ENCODE measurements at places on chromosomes 4 and X.

DNA sequence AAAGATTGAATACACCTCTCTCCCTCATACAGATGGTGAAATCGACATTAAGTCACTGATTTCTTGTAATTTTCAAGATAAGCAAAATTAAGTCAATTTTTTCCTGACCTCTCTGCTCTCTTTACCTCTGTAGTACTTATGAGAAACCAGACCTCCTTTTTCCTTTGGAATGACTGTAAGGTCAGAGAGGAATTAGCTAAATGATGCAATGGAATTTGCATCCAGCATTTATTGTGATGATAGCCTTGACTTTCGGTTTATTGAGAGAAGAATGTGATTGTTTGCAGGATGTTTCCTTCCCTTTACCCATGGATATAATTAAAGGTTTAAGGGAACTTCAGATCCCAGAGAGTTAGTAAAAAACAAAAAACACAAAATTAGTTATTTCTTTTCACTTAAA, 22.4 kb downstream of the STK26 start:
- no peak for DNase-seq

DNA sequence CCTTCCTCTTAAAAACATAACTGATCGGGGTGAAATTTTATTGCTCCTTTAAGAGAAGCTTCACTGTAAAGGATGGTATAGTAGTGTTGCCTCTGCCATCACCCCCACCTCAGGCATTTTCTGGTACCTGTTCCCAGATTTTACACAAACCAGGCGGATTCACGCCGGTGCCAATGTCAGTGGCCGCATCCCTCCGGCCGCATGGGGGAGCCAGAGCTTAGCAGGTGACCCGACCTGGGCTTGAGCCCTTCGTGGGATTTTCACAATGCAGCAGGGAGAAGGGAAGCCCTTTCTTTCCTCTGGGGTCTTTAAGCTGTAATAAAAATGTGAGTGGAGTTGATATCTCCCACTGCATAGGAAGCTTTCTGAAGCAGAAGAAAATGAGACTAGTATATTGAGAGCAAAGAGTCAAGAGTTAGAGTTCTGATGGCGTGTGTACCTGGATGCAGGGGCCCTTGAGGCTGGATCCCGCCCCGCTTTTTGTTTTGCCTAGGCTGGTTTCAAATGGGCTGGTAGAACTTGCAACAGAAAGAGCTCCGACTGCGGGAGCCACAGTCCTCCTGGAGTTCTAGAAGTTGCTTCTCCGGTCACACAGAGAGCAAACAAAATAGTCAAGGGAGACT, 59.4 kb downstream of the POLR2B start:
- DNase-seq: no peak

- DNase-seq: no peak
These were observed 38.2 kb downstream of the METTL14 start for GRCh38 chr4:118723369-118723768.

DNA sequence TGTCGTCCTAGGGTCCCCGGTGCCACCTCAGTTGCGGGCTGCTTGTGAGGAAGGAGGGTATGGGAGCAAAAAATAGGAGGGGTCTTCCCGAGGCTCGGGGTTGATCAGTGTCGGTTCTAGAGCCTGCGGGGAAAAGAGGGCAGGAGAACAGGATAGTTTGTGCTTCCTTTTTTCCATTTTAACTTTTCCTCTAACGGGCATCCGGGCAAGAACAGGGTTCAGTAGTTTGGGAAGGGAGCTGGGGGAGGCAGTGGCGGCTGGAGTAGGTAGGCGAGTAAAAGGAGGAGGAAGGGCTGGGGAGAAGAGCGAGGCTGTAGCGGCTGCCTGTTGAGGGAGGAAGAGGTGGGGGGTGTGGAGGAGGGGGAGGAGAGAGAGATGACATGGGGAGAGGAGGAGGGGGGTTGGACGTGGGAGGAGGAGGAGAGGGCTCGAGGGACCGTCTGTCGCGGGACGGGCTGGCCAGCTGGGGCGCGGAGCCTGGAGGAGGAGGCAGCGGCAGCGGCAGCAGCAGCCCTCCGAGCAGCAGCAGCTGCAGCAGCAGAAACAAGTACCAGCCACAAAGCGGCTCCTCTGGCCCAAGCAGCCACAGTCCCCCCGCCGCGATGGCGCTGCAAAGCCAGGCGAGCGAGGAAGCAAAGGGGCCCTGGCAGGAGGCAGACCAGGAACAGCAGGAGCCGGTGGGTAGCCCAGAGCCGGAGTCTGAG, at the start of gene SLC16A2:
SLC16A2 (plus strand) TSS at position 458 of the 704 bp plus-strand sequence; CDS start at position 603, 145 bp downstream.
- DNase-seq: peak; percentile 52

- DNase-seq: no peak
These were observed 62.4 kb upstream of the MSANTD1 start for GRCh38 chr4:3186609-3187008.

- no peak for DNase-seq
These were observed 32.8 kb downstream of the CENPC start for GRCh38 chr4:67512501-67512900.

GRCh38 chr4:142818031-142818430, 28.1 kb downstream of the INPP4B start:
- DNase-seq: peak; percentile 16

- DNase-seq: peak; percentile 2
These were observed 58.1 kb upstream of the ADRA2C start for GRCh38 chr4:3708103-3708510.

DNA sequence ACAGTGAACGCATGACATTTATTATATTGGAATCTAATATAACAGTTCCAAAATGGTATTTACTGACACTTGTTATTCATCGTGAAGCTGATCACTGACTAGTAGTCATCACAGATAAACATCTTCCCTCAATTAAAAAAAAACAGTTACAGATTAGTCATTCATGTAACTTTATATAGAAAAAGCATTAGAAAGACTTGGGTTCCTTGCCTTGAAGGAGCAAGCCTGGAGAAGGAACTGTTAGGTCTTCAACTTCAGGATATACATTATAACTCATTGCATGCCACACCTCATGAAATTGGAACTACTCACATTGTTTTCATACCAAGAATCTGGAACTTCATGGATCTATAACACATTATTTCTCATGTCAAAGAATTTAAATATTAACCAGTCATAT, 317.7 kb downstream of the CCSER1 start:
- no peak for DNase-seq

DNA sequence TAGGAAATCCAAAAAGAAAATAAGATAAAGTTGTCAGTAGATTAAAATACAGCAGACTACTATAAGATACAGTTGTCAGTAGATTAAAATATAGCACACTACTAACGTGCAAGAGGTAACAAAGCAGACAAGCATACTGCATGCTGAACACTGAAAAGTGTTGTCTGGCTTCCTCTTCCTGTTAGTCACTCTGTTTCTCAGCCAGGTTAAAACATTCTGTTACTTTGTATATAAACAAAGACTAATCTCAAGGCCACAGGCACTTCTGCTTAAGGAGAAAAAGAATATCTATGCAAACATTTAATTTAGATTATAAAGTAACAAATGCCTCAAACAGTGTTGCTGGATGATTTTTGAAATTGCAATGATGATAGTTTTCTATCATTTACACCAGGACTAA, 41.0 kb upstream of the SCD5 start:
- no peak for DNase-seq

DNA sequence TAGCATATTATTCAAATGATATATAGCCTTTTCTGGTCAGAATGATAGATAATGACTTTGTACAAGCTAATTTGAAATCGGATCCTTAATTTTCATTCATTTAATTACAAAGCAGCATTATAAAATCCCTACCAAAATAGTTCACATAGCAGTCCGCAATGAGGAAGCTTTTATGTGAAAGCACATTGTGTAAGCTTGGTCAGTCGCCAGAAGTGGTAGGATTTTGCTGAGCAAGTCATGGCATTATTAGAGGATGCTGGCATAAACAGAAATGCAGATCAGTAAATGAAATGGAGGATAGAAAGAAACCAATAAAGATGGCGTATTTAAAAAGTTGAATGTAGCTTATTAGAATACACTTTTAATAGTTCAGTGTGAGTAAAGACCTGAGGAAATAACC, 93.2 kb upstream of the DIAPH2 start:
- DNase-seq: no peak

- DNase-seq: no peak
These were observed 359.8 kb downstream of the DMD start for GRCh38 chrX:32851556-32851955.

DNA sequence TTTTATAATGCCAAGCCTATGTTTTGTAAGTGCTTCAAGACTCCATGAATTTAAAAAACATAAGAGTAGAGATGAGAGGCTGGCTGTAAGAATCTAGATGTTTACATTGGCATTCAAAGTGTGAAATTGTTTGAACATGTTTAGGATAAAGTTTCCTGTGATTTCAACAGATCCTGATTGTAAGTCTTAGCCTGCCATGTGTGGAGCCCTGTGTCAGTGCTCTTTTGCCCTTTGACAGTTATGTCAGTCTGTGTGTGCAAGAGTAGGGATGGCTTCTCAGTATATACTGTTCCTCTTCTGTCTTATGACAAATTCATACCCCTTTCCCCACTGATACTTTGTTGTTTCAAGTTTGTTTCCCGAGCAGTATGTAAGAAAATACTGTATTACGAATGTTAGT, 68.2 kb downstream of the USP9X start:
- DNase-seq: no peak

GRCh38 chrX:148938348-148938747, 437.9 kb downstream of the AFF2 start:
- no peak for DNase-seq

DNA sequence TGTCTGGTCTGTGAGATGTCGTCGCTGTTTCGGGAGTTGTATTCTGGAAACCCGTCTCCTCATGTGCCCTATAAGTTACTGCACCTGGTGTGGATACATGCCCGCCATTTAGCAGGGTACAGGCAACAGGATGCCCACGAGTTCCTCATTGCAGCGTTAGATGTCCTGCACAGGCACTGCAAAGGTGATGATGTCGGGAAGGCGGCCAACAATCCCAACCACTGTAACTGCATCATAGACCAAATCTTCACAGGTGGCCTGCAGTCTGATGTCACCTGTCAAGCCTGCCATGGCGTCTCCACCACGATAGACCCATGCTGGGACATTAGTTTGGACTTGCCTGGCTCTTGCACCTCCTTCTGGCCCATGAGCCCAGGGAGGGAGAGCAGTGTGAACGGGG, 1.4 kb downstream of the USP27X start:
- no peak for DNase-seq

DNA sequence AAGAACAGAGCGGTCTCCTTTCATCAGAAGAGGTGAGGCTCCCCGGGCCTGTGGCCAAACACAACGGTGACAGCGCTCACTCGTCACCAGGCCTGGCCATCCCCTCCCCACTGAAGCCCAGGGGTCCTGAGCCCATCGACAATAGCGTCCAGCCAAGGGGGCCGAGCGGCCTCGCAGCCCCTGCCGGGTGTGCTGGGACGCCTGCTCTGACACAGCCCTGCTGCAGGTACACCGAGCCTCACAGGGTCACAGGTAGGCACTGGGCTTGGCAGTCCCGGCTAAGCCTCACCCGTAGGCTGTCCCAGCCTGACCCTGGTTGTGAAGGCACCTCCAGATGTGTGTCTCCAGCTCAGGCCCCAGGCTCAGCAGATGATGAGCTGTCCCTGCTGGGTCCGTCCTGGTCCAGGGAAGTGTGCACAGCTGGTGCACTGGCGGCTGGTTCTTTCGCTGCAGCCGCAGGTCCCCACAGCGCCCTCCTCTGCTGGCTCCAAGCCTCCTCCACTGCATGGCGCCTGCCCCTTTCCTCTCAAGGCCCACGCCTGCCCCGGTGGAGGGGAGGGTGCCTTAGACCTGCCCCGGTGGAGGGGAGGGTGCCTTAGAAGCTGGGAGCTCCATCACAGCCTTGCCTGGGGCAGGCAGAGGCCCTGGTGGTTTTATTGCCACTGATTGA, 21.5 kb downstream of the UVSSA start:
- no peak for DNase-seq

GRCh38 chrX:41022566-41022965, 62.7 kb upstream of the USP9X start:
- DNase-seq: no peak

DNA sequence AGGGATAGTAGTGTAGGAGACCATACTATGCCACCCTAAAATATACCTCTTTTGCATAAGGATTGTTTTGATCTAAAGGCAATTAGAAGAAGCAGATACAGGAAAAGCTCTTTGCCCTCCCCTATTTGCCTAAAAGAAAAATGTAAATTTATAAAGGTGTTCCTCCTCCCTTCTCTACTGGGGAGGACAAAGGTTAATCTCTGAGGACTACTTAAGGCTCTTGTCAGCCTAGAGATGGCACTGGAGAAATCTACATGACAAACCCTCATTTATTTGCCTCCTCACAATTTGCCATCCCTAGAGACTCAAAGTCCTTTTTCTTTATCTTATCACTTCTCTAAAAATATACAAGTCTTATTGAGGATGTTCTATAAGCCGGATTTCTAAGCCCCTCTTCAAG, 1021.8 kb downstream of the STPG2 start:
- no peak for DNase-seq

DNA sequence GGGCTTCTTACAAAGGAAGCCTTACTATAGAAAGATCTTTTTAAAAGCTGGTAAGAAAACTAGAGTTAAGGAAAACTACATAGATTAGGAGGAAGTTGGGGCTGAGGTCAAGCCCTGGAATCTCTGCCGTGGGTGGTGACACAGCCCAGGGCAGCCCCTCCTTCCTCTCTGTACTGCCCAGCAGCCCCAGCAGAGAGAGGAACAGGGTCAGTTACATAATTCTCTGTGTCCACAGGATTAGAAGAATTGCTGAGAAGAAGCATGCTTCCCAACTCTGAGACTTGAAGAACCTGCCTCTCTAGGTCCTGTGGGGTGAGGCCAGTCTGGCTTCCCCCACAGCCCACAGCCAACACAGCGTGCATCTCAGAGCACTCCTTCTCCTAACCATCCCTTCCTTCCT, 9.2 kb upstream of the ABLIM2 start:
- DNase-seq: no peak

- no peak for DNase-seq
These were observed 296.3 kb upstream of the TENM3 start for GRCh38 chr4:181946902-181947301.

DNA sequence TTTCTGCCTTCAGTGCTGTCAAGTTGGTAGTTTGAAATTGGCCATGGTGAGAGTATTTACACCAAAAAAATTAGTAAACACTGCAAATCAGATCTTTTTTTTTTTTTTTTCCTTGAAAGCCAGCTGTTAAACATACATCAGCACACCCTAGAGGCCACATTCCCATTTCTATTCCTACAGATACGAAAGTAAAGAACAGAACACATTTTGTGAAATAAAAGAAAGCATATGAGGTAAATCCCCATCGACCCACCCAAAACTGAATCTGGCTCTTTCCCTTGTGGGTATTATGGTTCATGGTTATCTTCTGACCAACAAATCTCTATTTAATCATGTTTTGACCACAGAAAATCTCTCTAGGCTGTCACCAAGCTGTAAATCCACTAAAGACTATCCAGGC, 41.8 kb upstream of the AP1AR start:
- no peak for DNase-seq

GRCh38 chr4:125045311-125045710, 269.4 kb upstream of the FAT4 start:
- no peak for DNase-seq

DNA sequence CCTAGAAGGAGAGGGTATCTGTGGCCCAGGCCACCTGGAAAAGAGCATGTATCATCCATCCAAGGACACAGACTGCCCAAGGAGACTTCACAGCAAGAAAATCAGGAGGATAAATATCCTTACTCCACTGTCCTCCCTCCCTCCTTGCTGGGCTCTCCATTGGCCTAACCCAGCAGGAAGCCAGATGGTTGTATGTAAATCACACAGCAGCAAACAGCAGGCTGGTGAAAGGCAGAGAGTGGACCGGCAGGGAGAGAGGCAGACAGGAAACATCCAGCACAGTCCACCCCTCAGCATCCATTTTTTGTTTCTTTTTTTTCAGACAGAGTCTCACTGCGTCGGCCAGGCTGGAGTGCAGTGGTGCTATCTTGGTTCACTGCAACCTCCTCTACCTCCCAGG, 17.5 kb downstream of the TXK start:
- DNase-seq: no peak

Data from AG09309 (cell line).